ENCODE measurements at places on chromosomes 1 and 21.
A peak's percentile ranks its signal among the peaks of the same experiment; 100 is the strongest.

GRCh38 chr1:72394457-72394856 lies 112.1 kb upstream of the NEGR1 start:
- DNase-seq: no peak

GRCh38 chr1:243503155-243503554 lies 247.3 kb downstream of the SDCCAG8 start:
- DNase-seq: no peak

DNA sequence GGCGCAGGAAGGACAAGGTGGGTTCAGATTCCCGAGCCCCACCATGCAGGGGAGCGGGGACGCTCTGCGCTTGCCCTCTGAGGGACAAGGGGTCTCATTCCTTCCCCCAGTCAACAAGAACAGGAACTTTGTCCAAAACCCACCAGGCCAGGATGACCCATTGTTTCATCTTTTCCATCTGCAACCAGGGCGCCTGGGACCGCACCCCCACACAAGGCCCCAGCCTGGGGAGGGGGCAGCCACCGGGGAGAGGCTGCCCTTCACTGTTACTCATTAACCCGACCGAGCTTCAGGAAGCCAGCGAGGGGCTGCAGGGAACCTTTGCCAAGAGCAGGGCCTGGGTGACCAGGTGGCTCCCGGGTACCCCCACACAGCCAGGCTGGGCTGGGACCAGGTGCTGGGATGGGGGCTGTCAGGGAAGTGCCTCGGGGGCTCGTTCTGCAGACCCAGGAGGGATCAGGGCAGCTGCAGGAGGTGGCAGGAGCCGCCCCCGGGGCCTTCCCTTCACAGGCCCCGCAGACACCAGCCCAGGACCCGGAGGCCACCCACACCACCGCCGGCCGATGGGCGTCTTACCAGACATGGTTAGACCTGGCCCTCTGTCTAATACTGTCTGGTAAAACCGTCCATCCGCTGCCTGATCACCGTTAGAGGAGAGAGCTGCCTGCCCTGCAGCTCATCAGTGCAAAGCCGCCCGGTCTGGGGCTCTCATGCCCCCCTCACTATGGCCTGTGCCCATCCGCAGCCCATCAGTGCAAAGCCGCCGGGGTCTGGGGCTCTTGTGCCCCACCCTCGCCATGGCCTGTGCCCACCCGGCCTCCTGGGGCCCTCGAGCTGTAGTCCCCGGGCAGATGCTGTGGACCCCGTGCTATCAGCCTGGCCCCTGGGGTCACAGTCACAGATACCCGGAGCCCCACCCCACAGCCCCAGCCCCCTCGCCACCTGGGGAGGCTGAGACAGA lies 4.9 kb upstream of the TTLL10 start:
- DNase-seq: peak; percentile 24

- DNase-seq: no peak
These were observed 951 bp downstream of the GGPS1 start for GRCh38 chr1:235329139-235329902.

- DNase-seq: no peak
These were observed 457 bp downstream of the SRM start for GRCh38 chr1:11059155-11059967.
